GM13976 (cell line): ENCODE measurements at places on chromosomes 5 and 9.

GRCh38 chr5:81904166-81904565 lies 67.7 kb upstream of the ATG10 start:
- DNase-seq: no peak

- DNase-seq: no peak
These were observed 86.9 kb upstream of the SSBP2 start for GRCh38 chr5:81837667-81838306.

DNA sequence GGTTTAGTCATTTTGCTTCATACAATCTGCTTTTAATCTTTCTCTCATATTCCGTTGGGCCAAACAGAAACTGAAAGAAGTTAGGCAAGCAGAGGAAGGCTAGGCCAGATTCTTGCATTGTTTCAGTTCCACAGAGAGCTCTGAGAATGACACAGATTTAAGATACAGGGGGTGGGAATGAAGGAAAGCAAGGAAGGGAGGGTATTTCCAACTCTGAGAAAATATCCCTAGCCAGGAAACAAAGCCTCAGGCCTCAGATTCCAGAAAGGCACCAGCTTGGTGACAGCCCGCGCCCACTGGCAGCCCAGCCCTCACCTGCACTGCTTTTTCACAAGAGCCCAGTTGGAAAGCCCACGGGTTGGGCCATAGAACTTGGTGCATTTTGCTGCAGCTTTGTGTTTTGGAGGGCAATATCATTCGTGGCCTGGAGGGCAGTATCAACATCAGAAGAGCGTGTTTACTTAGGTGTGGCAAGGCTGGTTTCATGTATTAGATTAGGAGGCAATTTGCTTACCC lies 63.5 kb downstream of the ENC1 start:
- DNase-seq: peak; percentile 62

GRCh38 chr5:113182658-113183344 lies 206.2 kb downstream of the DCP2 start:
- no peak for DNase-seq

DNA sequence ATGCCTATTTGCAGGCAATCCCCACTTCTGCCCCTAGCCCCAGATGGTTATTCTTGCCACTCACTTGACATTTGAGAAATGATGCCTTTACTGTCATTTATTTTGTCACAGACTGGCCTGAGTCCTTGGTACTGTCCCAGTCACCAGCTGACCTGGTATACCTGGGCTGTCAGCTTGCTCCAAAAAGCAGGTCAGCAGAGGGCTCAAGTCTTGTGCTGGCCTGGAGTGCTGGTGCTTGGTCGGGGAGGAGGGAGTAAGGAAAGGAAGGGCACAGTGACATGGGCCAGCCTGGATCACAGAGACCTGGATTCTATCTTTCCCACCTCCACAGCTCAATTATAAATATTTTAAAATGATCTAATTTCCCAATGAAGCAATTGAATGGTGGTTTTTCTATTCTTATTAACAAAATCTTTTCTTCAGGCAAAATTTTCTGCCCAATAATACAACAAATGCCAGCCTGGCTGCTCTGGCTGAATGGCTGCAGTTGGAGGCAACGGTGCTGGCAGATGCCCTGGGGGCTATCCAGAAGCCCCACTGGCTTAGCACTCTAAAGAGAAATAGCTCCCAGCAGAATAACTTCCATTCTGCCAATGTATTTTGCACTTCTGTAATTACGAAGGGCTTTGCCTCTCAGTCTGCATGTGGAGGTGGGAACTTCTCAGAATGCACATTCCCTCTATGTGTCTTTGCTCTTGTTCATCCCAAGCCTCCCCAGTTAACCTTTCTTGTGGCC lies 160.6 kb downstream of the GADD45G start:
- no peak for DNase-seq

DNA sequence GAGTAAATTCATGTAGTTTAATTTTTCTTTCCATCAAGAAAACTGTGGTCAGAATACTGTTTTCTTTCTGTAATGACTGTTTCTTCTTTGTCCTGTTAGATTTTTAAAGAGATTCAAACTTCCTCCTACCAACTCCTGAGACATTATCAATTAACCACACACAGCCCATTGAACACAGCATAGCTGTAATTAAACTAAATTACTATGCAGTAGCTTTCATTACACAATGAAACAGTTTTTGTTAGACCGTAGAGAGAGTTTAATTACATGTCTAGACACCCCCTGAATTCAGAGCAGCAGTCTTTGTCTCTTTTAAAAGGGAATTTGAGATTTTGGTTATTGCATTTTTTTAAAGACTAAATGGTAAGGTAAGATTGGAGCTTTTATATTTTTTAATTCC lies 77.5 kb downstream of the STARD4 start:
- DNase-seq: no peak

DNA sequence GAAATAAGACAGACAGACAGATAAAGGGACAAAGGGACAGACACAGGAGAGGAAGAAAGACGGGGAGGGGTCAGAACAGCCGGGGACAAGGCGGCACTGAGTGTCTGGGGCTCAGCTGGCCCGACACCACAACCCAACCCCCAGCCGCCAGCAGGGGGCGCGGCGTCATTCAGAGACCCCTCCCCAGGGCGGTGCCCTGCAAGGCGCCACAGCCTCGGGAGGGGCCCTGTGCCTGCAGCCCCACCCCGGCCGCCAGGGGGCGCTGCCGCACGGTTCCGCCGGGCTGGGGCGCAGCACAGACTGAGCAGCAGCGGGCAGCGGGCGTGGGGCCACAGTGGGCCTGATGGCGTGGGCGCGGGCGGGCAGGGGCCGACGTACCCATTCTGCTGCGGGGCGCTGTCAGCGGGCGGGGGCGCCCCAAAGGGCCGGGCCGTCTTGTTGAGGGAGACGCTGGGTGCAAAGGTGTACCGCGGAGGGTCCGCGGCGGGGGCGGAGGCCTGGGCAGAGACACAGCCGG lies 5.9 kb downstream of the PDLIM7 start:
- DNase-seq: no peak

GRCh38 chr5:68418201-68418600 lies 202.6 kb downstream of the PIK3R1 start:
- no peak for DNase-seq

DNA sequence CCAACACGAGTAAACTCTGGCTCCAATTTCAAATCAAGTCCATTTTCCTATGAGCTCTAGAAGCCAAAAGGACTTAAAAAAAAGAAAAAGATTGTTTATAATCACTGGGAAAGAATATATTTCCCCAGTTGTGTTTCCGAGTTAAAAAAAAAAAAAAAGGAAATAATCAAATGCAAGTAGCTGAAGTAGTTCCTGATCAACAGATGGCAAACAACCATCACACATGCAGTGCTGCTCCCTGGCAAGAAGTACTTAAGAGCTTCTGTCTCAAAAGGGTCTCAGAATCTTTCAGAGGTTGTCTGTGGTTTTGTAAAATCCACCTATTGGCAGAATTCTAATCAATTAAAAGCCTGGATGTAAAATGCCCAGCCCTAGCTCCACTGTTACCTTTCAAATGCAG lies 387.9 kb downstream of the RAB3C start:
- DNase-seq: no peak

DNA sequence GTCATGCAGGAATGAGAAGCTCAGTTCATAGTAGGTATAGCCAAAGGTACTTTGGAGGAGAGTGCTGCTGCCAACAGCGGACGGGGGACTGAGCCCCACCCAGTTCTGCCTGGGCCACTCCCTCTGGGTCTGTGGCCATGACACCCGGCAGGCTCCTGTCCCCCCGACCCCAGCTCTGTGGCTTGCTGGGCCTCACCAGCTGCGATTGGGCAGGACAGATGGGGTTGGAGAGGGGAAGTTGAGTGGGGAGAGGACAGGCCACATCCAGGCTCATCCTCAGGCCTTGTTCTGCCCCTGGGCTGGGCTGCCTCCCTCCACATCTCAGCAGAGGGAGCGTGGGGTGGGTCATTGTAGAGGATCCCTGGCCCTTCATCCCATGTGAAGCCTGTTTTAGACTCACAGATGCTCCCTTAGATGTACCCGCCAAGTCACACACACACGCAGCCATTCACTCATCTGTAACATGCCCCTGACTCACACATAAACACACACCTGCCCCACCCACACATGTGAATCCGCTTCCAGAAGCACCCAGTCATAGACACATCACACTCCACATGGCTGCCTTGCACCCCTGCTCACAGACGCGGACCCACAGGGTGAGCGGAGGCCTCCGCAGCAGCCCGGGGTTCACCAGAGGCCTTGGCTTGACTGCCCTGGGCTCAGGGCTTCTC lies 48.8 kb downstream of the NTNG2 start:
- no peak for DNase-seq

GRCh38 chr9:83041771-83042170 lies 21.2 kb downstream of the RASEF start:
- no peak for DNase-seq

DNA sequence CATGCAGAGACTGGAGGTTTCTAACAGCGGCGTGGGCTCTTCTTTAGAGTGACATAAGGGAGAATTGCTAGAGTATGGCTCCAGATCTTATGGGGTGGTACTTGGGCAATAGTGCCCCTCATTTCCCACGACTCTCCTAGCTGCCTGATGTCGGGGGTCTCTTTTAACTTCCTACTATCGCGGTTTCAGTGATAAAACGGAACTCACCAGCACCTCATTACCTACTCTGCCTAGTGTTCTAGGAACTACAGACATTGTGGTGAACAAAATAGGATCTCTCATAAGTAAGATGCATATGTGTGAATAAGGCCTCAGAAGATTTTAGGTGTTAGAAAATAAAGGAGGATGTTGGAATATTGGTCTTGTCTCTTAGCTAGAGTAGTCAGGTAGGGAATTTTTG lies 1.1 kb downstream of the ICE1 start:
- DNase-seq: no peak

DNA sequence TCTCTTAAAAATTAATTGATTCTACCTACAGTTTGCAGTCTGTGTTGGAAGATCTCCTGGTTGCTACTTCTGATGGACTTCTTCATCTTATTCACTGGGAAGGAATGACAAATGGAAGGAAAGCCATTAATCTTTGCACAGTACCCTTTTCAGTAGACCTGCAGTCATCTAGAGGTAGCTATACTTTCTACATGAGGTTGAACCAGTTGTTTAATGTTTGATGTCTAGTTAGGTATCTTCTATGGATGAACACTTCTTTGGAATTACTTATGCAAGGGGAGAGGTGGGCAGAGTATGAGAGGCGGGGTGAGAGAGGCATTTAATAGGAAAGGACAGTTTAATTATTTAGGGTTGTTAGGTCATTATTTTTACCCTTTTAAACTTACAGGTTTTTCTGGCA lies 91.2 kb downstream of the RIC1 start:
- DNase-seq: no peak

DNA sequence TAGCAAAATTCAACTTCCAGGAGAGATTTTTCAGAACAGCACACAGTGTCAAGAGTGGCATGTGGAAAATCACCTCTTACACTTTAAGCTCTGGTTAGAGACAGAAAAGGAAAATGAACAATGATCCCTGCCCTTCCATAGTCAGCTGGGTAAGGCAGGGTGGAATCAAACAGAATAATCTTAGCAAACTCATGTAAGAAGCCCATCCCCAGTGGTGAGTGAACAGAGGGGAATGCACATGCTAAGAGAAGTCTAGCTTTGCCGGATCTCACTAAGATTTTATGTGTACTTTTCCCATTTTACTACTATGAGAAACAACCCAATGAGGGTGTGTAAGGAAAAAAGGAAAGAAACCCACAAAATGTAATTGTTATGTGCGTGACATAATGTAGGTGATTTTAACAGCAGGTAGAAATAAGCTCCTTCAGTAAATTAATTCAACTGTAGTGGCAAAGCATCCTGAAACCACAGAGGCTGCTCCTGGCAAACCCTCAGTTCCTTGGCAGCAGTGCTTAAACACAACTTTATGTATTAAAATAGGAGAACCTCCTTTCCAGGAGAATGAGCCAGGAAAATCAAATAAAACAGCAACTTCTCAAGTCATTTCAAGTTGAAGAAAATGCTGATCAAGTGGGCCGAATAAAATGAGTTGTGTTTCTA lies 366.0 kb upstream of the TRPC7 start:
- DNase-seq: no peak

DNA sequence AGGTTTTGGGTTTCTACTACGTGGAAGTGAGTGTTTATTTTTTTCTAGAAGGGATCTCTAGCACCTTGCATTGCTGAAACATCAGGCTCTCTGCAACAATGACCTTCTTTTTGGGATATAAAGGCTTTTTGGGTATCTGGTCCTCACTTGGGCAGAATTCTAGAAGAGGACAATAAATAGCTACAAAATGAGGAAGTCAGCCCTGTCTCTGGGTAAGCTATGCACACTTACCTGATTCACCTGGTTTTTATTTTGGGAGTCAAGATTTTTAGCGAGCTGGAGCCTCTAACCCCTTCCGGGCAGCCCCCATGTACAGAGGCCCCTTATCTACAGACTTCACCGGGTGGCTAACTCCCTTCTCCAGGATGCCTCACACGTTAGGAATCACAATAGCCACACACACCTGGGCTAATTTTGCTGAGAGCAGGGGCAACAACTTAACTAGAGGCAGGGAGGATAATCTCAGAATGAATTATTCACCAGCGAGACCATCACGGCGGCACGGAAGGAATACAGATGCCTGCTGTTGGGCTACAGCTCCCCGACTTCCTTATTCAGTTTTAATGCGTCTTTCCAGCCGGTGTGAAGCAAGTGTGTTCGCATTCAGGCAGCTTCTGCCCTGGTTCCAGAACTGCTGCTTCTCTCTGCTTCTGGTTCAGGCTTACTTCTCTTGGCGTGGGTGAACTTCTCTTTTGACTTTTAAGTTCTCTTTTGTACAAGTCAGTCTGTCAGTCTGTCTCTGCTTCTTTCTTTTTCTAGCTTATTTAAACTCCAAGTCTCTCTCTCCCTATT lies 341.0 kb upstream of the PANK3 start:
- DNase-seq: no peak

DNA sequence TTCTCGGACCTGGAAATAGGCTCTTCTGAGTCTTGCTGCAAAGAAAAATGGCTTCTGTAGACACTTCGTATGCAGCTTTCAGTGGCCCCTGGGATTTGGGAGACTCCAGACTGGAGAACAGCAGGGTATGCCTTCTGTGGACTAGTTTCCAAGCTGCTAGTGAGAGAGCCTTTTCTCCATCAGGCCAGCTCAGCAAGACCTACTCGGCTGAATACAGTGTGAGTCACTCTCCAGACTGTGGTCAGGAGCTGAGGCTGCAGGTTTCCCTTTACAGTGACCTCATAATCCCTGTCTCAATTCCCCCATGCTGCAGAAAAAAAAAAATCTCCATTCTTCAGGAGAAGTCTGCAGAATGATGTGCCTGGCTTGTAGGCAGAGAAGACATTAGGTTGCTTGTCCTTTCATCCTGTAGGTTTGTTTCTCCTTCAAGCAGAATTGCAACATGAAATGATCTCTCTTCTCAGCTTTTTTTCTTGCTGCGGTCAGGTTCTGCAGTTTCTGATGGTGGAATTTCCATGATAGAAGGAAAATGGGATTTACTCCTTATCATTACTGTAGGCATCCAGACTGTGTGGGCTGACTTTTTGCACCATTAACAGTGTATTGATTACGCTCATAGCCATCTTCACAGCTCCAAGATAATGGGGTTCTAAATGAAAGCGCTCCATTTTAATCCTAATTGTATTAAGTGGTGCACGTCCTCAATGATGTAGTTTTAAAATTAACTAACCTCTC lies 78.3 kb upstream of the TNFSF8 start:
- no peak for DNase-seq

DNA sequence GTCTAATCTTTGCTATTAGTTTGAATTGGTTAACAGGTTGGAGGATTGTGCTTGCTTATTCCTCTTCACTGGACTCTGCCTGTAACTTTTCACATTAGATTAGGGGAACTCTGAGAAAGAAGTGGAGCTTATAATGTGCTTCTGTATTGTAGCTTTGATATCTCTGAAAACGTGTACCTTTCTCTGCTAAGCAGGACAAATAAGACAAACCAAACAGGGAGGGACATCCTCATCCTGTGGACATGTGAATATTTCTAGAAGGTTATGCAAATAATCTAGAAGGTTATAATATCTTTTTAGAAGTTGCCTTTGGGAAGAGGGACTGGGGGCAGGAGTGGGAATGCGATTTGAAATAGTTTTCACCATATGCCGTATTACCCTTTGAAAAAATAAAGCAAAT lies 11.7 kb downstream of the IQGAP2 start:
- no peak for DNase-seq
